Activated T-cell treated with anti-CD3 and anti-CD28 coated beads, Interleukin-2, amount 50 U/mL, for 4 hours (primary cell): ENCODE measurements at places on chromosomes 16 and 17. TPM values are rescaled to one million over a fixed set of nuclear protein-coding genes. Genes with fewer than 3 reads are reported as not detected.

DNA sequence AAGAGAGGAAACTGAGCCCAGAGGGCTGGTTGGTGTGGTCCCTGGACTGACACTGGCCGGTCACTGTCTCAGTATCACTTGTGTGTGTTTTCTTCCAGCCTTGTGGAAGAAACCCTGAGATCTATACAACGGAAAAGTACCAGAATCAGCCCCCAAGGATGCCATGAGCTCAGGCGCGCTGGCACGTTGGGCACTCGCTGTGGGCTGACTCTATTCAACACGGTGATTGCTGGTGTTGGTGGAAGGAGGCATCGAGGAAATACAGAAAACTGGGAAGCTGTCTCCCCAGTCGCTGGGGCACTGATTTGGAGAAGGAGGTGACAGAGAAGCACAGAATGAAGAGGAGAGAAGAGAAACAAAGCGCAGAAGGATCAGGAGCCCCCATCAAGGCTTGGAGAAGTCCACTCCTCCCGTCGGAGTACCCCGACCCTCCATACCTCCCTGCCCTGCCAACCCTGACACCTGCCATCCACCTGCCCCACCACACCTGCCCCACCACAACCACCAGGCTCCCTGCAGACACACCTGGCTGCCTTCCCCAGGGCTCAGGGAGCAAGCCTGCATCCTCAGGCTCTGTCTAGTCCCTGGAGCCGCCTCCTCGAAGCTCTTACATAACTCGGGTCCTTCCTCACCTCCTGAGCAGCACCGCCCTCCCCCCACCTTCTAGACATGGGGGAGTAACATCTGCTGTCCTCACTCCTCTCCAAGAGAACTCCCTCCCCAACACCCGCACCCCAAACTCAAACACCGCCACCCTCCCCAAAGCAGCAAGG is 66.5 kb downstream of the RBFOX3 start:
- DNase-seq = no peak

GRCh38 chr17:55770196-55770870 is 19.5 kb downstream of the PCTP start:
- no peak for DNase-seq

DNA sequence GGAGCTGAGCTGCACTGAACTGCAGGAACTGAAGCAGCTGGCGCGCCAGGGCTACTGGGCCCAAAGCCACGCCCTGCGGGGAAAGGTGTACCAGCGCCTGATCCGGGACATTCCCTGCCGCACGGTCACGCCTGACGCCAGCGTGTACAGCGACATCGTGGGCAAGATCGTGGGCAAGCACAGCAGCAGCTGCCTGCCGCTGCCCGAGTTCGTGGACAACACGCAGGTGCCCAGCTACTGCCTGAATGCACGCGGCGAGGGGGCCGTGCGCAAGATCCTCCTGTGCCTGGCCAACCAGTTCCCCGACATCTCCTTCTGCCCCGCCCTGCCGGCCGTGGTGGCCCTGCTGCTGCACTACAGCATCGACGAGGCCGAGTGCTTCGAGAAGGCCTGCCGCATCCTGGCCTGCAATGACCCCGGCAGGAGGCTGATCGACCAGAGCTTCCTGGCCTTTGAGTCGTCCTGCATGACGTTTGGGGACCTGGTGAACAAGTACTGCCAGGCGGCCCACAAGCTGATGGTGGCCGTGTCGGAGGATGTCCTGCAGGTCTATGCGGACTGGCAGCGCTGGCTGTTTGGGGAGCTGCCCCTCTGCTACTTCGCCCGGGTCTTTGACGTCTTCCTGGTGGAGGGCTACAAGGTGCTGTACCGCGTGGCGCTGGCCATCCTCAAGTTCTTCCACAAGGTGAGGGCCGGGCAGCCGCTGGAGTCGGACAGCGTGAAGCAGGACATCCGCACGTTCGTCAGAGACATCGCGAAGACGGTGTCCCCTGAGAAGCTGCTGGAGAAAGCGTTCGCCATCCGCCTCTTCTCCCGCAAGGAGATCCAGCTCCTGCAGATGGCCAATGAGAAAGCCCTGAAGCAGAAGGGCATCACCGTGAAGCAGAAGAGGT is 17.3 kb upstream of the ATP6V0C start:
- no peak for DNase-seq

GRCh38 chr16:87947356-87948118 is 3.7 kb upstream of the BANP start:
- DNase-seq = no peak

DNA sequence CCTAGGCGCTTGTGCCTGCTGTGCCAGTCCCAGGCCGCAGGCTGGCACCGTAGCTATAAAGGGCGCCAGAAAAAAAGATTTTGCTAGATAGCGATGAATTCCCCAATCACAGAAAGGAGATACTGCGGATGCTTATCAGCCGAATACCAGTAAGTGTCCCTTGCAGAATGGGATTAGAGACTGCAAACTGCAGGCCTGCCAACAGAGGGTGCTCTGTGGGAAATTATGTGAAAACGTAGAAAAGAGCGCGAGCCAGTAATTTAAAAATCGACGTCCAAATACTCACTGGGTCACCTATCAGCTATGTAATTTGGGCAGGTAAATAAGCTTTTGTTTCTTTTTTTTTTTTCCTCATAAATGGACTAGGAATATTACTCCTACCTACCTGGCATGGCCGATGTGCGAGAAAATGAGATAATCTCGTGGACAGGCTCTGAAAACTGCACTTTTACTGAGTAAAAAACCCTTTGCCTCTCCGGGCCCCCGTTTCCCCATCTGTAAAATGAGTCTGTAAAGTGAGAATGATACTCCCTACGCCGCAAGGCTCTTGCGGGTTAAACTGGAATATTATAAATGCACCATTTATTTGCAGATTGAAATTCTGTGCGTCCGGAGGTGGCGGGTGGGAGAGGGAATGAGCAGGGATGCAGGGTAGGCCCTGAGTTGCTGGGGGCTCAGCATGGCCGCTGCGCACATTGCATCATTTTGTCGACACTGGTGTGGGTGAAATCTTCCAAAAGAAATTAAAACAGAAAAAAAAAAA is 1.2 kb upstream of the COG1 start:
- peak; percentile 59 for DNase-seq

DNA sequence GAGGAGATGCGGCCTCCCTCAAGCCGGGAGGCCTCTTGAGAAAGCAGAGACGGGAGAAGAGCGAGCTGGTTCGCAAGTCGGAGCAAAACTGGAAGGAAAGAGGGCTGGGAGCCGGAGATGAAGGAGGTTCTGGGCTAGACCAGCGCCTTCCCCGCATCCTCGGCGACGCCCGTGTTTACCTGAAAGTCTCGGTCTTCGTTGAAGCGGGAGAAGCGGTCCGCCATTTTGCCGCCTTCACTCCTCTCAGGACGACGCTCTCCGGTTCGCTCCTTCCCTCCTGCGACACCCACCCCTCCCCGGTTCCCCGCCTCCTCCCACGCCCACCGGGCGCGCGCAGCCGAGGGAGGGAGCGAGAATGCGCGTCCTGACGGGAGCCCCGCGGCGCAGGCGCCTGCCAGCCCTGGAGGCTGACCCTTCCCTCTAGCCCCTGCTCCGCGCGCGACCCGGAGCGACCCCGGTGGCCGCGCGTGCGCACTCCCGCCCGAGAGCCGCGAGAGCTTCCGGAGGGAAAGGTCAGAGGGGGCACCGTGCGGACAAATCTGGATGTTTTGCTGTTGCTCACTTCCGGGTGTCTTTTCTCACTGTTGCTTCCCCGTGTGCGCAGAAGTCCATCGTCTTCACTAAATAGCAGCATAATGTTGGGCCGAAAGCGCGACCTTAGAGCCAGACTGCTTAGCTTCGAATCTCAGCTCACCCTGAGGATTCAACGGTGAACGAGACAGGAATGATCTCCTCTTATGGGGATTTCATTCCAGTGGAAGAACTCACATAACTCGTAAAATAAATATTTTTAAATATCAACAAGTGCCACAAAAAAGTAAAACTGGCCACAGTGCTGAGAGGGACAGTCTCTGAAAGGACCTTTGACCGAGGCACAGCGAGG is at the start of gene GPATCH8:
Gene GPATCH8, minus strand, starts transcription at position 260 of the 883 bp plus-strand sequence. Its CDS starts 36 bp downstream, at position 224.
- peak; percentile 90 for DNase-seq

GRCh38 chr17:17781591-17782496 is 54.9 kb downstream of the SREBF1 start:
- peak; percentile 43 for DNase-seq

DNA sequence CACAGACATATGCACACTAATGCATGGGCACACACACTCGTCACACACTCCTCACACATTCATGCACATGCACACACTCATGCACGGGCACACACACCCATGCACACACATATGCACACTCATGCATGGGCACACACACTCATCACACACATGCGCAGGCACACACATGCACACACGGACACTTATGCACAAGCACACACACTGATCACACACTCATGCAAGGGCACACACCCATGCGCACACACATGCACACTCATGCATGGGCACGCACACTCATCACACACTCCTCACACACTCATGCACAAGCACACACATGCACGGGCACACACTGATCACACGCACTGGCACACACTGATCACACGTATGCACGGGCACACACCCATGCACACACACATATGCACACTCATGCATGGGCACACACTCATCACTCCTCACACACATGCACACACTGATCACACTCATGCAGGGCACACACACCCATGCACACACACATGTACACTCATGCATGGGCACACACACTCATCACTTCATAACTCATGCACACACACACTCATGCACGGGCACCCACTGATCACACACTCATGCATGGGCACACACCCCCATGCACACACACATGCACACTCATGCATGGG is 16.1 kb downstream of the ADGRG1 start:
- DNase-seq = no peak

DNA sequence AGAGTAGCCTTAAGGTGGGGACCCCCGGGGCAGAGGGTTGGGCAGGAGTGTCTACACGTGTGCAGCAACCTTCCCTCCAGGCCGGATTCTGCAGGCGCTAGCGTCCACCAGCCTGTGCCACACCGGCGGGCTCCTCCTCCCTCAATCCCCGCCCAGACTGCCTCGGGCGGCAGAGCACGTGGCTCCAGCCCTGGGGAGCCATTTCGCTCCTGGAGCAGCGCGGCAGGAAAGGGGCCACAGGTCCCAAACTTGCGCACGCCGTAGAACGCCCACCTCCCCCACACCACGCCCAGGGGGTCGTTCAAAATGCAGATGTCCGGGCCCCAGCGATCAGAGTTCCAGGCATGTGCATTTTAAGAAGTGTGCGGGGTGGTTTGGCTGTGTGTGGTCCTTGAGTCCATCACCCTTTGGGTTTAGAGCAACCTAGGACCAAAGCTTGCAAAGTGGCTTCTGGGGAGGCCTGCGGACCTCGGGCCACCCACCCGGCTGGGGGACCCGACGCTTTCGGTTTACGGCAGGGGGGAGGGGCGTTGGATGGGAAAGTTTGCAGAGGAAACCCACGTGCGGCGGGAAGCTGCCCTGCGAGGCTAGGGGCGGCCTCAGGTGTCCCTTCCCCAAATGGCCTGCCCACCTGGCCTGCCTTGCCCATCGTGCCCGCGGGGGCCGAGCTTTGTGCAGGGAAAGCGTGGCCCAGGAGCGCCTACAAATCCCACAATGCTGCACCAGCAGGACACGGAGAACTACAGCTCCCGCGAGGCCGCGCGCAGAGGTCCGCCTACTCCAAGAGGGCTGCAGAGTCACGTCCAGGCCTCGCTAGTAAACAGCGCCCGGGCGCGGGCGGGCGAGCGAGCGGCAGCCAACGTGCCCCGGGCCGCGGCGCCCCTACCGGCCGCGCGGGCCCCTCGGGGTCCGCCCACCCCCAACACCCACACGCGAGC is 1.4 kb downstream of the TFAP4 start:
- DNase-seq = peak; percentile 86

DNA sequence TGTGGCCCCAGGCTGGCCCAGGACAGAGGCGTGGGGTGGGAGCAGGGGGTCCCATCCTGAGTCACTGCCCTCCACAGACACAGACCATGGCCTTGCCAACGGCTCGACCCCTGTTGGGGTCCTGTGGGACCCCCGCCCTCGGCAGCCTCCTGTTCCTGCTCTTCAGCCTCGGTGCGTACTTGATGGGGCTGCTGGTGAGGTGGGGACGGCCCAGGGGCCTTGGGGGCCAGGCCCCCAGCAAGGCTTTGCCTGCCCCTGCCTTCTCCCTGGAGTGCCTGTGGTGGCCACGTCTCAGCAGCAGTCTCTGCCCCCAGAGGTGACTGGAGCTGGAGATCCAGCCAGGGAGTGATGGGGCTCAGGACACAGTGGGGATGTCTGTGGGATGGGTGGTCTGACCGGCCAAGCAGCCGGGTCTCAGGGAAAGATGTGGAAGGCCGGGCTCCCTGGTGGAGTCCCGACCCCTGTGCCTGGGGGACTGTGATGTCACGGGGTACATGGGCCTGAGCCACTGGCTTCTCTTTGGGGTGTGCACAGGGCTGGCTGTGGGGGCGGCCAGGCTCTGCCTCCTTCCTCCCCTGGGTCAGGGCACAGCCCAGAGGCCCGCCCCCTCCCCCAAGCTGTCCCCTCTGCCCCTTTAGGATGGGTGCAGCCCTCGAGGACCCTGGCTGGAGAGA is 2.2 kb downstream of the MSLN start:
- DNase-seq = no peak

- no peak for DNase-seq
These were observed 26.3 kb upstream of the SLC38A8 start for GRCh38 chr16:84068783-84069462.

DNA sequence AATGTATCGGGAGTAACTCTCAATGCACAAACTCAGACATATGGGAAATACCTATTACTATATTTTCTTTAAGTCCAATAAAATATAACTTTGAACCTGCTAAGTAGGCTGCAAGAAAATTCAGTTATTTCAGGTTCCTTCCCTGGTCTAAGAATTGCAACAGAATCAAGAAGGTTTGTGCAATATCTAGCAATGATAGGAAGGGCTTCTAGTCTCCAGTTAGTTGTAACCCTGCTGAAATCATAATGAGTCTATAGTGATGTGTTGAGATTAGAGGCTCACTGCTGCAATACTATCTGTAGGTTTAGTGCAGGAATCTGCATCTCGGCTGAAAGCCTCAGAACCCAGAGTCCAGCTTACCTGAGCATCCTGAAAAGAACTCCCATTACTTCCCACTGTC is 110.5 kb downstream of the PMP22 start:
- DNase-seq = no peak

DNA sequence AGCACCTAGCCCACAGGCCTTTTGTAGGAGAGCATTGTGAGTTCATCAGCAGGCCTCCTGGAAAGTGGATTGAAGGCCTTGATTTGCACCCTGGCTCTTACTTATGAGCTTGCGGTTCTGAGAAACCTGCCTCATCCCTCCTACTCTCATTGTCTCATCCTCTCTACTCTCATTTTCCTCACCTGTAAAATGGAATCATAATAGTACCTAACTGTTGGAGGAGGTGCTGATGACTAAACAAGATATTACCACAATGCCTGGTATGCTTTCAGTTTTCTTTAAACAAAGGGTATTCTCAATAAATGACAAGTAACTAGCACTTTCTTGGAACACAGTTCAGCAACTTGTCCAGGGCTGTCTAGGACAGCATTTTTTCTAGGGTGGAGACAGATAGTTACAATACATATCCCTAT is 243.1 kb upstream of the MAF start:
- DNase-seq = no peak

- DNase-seq = no peak
These were observed 5.1 kb upstream of the ADCY7 start for GRCh38 chr16:50261160-50261706.

Gene HOXB13
- total RNA-seq = not detected

Gene MT1G
- total RNA-seq = 35.9 TPM

Gene CCL4
- total RNA-seq = 361 TPM

Gene TLCD3B
- 0.32 TPM for total RNA-seq

Gene CEP20
- 44.6 TPM for total RNA-seq

Gene INCA1
- total RNA-seq = 0.16 TPM

Gene CA5A
- total RNA-seq = not detected

Gene KRTAP1-1
- total RNA-seq = not detected

Gene TMEM231
- total RNA-seq = 3.9 TPM

Gene BAIAP3
- total RNA-seq = 0.08 TPM

Gene ITGB4
- 2.3 TPM for total RNA-seq

Gene SRCIN1
- 0.49 TPM for total RNA-seq

Gene ARL5C
- total RNA-seq = not detected

Gene KRTAP2-2
- total RNA-seq = not detected

Gene PITPNM3
- 0.56 TPM for total RNA-seq
